NCI-H2227 treated with DMSO at 0.1 percent for 48 hours (cell line): ENCODE measurements at places on chromosomes 6 and 20.
A peak's percentile ranks its signal among the peaks of the same experiment; 100 is the strongest.

DNA sequence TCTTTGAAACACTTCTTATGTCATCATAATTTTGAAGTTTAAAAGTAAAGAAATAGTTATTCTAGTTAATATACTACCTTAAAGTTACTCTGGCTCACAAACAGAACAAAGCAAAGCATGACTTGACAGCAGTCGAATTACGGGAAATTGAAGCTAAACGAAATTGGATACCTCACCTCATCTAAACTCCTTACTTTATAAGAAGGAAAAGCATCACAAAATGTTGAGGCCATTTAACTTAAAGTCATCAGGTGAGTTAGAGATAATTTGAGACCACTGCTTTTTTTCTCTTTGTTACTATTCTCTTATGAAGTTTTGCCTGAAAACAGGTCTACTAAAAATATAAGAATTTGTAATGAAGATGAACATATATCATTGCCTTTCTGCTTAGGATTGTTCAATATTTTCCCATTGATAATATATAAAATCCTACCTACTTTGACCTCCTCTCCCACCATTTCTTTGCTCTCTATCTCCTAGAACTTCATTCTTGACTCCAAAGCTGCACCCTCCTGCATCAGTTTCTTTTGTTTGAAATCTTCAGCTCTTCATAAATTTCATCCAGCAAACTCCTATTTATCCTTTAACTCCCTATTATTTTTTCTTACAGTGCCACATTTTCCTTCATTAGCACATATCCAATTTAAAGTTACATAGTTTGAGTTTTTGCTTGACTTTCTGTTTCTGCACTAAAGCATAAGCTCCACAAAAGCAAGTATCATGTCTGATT is 510.7 kb upstream of the ZNF337 start:
- DNase-seq = no peak

- no peak for DNase-seq
Measured at GRCh38 chr6:80223743-80224212, 117.3 kb downstream of the BCKDHB start.

- DNase-seq = no peak
Measured at GRCh38 chr6:29336269-29336668, 32.4 kb downstream of the OR5V1 start.

DNA sequence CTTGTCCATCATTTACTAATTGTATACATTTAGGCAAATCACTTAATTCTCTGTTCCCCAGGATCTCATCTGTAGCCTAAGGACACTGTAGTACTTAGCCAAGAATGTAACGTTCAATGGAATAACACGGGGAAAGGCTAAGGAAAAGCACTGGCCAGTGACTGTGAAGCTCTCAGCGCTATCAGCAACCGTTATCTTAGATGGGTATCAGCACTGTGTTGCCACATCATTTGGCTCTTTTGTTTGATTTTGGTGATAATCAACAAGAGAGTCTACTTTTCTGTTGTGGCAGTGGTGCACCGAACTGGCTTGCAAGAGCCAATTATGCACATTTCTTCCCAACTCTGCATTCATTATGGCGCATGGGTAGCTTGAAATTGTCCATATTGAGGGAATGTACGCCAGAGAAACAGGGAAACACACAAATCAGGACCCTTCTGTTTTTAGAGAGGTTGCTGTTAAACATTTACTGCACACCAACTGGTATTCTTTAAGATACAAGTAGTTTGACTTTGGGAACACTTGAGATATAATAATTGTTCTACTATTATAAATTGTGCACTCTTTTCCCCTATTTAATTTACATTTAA is 93.7 kb upstream of the C6orf118 start:
- no peak for DNase-seq

- DNase-seq = no peak
Measured at GRCh38 chr6:24721461-24722215, 2.7 kb upstream of the C6orf62 start.

GRCh38 chr6:2917801-2918445 is 14.8 kb upstream of the SERPINB9 start:
- no peak for DNase-seq

GRCh38 chr20:43508106-43508505 is 609 bp downstream of the L3MBTL1 start:
- no peak for DNase-seq

DNA sequence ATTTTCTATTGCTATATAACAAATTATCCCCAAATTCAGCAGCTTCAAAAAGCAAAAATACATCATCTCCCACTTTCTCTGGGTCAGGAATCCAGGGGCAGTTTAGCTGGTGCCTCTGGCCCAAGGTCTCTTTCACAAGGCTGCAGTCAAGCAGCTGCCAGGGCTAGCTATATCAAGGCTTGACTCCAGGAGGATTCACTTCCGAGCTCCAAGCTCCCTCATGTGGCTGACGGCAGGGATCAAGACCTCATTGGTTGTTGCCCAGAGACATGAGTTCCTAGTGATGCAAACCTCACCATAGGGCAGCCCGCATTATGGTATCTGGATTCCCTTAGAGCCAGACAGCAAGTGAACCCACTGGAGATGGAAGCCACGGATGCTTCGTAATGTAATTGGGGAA is 1.3 kb upstream of the VNN1 start:
- DNase-seq = no peak

DNA sequence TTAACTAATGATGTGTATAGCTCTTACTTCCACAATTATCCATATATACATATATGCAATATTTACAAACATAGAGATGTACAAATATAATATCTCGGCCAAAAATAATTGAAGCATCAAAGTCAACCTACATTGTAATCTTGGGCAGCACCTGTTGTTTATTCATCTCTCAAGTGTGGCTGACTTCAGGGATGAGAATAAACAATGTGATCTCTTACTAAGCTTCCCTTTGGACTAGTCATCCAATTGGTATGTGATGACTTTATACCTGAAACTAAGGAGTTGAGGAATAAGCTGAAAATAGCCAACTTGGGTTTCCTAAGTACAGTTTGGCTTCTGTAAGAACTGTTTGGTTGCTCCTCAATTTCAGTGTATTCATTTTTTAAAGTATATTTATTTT is 256.6 kb downstream of the KHDC1L start:
- no peak for DNase-seq

GRCh38 chr20:62953839-62954703 is 1.6 kb downstream of the SLC17A9 start:
- DNase-seq = peak; percentile 75

GRCh38 chr6:148192310-148192709 is 150.3 kb upstream of the SASH1 start:
- DNase-seq = no peak

DNA sequence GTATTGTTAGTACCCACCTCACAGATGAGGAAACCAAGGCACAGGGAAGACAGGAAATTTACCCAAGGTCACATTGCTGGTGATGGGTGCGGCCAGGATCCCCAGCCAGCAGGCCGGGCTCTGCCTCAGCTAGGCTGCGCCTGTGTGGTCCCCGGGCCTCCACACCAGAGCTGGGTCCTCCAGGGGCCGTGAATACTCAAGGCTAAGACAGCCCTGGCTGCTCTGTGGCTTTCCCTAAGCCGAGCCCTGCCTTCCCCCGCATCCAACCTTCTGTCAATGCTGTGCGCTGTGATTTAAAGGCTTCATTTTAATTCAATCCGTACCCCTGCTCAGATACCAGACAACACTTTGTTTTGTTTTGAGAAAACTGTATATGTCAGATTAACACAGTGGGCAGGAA is 246.7 kb downstream of the TTLL2 start:
- no peak for DNase-seq

DNA sequence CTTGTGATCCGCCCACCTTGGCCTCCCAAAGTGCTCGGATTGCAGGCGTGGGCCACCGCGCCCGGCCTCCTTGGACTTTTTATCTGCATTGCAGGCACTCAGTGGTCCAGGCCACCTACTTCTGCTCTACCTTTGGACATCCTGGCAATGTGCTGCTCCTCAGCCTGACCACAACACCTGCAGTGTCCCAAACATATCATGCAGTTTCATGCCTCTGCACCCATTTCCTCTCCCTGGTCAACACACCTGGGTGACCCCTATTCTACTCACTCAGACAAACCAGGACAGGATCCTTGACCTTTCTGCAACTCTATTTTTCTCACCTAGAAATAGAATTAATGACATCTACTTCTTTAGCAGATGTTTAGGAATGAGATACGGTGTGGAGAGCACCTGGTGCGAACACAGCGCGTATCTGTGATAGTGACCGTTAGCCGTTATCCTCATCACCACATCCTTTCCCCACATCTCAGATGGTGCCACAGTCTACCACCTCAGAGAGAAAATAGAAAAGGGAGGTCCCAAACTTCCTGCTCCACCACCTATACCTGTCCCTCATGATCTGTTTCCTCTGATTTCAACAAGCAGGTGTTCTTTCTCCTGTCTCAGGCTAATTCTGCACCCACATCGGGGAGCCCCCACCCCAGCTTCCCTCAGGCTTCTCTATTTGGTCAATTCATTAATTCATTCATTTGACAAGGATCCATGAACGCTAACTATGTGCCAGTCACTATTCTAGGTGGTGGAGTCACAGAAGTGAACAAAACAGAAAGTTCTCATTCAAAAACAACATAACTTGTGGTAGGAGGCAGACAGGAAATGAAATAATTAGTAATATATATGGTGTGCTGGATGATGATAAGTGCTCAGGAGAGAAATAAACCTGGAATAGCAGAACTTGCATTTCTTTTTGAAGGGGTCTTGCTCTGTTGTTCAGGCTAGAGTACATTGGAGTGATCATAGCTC is 4.3 kb upstream of the BTN3A2 start:
- DNase-seq = no peak

DNA sequence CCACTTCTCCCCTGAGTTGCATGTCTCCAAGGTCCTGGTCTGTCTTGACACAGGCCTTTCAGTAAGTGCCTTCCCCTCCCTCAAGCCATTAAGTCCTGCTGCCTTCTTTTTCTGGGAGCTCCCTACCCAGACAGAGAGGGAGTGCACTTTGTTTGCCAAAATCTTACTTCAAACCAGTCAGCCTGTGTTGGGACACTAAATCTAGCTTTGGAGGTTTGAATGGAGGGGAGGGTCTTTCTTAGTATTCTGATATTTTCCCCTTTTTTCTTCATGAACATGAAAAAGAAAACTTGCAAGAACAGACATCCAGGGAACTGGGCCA is 170.7 kb upstream of the PMEPA1 start:
- no peak for DNase-seq

- DNase-seq = peak; percentile 18
Measured at GRCh38 chr6:6661684-6662083, 73.2 kb downstream of the LY86 start.

GRCh38 chr6:128276311-128276710 is 244.1 kb downstream of the PTPRK start:
- no peak for DNase-seq

DNA sequence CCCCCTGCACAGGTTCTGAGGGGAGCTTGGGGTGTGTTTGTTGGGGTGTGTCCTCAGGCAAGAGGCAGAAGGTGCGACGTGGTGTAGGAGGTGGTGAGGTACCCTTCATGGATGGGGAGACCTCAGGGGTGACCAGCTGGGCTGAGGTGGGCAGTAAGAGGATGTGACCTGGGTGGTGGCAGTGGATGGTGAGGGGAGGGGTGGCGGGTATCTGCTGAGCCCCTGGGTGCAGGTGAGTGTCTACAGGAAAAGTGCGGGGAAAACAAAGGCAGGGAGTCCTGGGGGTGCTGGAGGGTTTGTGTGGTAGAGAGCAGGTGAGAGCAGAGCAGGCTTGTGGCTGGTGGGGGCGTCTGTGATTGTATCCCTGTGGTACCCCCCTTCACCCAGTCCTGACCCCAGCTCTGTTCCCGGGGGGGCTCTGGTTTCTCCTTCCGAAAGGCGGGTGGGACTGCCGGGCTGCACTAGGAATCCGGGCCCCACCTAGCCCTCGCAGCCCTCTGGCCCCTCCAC is 631 bp downstream of the RAET1L start:
- no peak for DNase-seq

DNA sequence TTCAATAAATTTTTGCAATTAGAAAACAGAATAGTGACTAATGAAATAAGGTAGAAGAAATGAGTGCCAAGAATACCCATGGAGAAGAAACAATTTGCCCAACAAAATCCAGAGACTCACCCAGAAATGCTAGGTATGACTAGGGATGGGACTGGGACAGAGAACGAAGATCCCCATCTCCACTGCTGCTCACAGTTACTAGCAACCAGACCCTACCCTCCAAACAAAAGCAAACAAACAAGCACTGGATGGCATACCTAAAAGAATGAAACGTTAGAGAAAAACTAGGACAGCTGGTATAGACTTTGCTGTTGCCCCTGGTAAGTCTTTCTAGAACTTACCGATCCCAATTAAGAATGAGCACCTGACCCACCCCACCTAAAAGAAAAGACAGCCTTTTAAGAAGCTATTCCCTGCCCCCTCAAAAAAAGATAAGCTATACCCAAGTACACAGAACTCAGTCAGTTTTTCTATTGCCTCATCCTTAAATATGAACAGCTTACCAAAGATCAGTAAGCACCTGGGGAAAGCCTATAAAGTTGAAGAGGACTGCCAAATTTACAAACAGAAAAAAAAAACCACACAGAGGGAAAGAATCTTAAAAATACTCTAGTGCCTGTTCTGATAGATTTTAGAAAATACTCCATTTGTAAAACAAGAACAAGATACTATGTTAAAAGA is 31.7 kb downstream of the REPS1 start:
- DNase-seq = no peak

DNA sequence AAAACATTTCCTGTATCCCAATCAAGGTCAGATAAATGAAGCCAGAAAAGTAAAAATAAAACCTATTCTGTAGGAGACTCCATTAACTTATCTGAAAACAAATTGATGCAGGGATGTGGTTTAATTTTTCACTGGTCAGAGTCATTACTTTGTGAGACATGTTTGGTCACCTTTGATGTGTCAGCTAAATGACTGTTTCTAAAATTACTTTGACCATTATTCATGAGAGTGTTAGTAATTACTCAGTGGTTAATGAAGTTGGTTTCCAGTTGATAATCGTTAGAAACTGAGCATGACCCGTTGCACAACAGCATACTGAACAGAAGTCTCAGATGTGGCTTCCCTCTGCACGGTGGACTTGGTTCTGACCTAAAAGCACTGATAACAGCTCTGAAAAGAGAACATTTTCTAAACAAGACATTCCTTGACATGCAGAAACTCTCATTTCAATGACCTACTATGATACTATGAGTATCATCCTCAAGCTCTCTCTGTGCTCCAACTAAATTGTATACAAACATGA is 410.5 kb upstream of the RNF217 start:
- no peak for DNase-seq

GRCh38 chr6:108476376-108476775 is 84.3 kb upstream of the FOXO3 start:
- DNase-seq = no peak

DNA sequence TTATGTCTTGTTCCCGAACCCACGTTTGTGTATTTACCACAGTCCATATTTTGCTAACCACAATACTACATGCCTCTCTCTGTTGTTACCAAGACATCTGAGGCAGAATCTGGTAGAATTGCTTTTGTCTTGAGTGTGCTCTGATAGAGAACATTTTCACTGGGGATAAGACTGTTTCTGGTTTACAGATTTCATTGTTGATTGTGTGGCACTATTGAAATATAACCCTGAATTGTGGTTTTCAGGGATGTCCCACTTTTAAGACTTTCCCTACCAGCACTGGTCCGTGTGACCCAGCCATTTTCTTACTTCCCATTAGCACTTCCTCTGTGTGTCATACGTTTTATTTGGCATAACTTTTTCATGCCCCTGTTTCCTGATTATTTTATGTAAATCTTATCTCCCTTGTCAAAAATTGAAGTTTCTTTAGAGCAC is 12.2 kb downstream of the NCOA7 start:
- DNase-seq = no peak
